ENCODE measurements at places on chromosomes 1 and 21.

GRCh38 chr1:117698398-117699160, 92.7 kb downstream of the TENT5C start:
- no peak for DNase-seq

DNA sequence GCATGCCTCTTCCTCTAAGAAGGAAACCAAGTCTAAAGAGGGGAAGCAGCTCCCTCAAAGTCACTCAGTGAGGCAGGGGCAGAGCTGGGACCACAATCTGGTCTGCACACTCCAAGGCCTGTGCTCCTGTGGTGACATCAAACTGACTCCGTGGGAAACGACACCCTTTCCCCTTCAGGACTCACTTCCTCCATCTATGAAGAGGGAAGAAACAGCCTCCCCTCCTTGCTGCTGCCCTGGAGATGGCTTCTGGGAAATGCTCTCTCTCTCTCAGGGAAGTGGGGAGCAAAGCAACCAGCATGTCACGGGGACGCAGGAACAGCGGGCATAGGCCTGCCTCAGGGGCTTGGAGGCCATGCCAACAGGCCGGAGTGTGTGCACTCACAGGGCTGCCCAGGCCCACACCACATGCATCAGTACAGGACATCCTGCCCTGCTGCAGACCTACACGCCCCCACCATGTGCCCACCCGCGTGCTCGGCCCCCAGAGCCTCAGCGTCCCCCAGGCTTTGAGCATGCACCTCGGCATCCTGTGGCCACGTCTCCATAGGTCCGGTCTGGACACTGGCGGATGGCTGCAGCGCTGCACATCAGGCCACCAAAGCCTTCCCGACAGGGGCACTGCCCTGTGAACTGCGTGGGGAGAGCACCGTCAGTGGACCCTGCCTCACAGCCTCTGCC, 25.7 kb downstream of the LAMB3 start:
- no peak for DNase-seq

DNA sequence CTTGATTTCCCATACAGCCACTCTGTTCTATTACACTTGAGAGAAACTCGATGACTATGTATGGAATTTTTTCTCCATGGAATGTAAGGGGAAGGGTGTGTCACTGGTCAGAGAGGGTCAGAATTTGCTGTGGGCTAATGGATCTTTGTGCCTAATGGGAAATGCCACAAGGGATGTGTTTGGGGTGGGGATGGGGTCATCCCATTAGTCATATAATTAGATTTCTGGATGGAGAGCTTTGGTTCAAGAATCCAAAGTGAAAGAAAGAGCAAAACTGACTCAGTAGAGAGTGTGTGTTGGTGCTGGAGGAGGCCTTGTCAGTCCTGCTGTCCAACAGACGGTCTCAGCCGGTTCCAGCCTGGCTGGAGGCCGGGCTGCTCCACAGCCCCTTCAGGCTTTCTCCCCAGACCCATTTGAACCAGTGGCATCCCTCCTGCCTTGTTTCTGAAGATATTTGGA, 86.4 kb downstream of the LAMC2 start:
- DNase-seq, result peak; percentile 60

- DNase-seq, result no peak
Observed at GRCh38 chr1:145908653-145909052, 1.2 kb downstream of the ITGA10 start.

DNA sequence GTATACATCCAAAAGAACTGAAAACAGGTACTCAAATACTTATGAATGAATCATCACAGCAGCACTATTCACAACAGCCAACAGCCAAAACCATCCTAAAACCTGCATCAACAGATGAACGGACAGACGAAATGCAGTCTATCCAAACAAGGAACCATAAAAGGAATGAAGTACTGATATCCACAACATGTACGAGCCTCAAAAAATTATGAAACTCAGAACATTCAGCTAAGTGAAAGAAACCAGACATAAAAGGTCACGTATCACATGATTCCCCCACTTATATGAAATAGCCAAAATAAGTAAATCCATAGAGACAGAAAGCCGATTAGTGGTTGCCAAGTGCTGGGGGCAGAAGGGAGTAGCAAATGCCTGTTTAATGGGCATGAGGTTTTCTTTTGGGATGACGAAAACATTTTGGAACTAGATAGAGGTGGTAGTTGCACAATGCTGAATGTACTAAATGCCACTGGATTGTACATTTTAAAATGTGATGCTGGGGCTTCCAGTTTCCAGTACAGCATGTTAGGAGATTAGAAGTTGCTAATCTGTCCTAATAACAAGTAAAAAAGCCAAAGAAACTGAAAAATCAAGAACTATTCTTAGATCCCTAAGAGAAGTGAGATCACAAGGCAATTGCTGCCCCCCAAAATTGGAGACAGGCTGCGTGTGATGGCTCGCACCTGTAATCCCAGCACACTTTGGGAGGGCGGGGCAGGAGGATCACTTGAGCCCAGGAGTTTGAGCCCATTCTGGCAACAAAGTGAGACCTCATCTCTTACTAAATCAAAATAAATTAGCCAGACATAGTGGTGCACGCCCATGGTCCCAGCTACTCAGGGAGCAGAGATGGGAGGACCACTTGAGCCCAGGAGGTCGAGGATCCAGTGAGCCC, 25.3 kb downstream of the CLSTN1 start:
- DNase-seq, result no peak

- DNase-seq, result no peak
Observed at GRCh38 chr1:187755536-187755935, 926.8 kb downstream of the PLA2G4A start.

GRCh38 chr1:160541622-160542302, 18.7 kb upstream of the SLAMF6 start:
- DNase-seq, result no peak

DNA sequence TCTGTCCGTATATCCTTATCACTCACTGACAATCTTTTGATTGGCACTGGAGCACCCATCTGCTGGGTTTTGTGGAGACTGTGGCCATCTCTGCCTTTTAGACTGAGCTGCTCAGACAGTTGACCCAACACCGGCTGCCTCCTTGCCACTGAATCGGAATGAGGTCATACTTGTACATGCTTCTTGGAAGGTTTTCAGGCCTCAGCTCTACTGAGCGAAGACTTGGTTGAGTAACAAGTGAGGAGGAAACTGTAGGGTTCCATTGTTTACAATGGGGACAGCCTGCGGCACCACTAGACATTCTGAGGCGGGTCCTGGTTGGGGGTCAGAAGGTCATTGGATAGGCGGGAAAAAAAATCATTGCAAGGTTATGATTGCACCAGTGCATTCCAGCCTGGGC, 320.3 kb downstream of the KIF26B start:
- peak; percentile 10 for DNase-seq

- DNase-seq, result no peak
Observed at GRCh38 chr1:227941509-227942020, 6.2 kb downstream of the WNT9A start.

GRCh38 chr1:156669794-156670193, 7.4 kb downstream of the NES start:
- DNase-seq, result no peak

DNA sequence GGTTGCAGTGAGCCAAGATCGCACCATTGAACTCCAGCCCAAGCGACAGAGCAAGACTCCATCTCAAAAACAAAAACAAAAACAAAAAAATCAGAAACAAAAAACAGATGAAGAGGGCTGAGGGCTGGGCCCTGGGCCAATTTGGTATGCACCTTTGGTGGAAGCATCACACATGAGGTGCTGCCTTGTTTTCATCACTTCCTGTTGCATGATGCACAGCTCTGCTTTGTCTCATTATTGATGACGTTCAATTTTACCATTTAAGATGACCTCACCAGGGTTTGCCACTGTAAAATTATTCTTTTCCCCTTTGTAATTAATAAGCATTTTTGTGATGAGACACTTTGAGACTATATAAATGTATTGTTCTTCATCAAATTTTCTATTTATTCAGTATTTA, 9.8 kb upstream of the IFNAR2 start:
- DNase-seq, result no peak

Measured in T1000 (cell line).